Nephron progenitor cell (in vitro differentiated cells): ENCODE measurements at places on chromosomes 16 and 17.

DNA sequence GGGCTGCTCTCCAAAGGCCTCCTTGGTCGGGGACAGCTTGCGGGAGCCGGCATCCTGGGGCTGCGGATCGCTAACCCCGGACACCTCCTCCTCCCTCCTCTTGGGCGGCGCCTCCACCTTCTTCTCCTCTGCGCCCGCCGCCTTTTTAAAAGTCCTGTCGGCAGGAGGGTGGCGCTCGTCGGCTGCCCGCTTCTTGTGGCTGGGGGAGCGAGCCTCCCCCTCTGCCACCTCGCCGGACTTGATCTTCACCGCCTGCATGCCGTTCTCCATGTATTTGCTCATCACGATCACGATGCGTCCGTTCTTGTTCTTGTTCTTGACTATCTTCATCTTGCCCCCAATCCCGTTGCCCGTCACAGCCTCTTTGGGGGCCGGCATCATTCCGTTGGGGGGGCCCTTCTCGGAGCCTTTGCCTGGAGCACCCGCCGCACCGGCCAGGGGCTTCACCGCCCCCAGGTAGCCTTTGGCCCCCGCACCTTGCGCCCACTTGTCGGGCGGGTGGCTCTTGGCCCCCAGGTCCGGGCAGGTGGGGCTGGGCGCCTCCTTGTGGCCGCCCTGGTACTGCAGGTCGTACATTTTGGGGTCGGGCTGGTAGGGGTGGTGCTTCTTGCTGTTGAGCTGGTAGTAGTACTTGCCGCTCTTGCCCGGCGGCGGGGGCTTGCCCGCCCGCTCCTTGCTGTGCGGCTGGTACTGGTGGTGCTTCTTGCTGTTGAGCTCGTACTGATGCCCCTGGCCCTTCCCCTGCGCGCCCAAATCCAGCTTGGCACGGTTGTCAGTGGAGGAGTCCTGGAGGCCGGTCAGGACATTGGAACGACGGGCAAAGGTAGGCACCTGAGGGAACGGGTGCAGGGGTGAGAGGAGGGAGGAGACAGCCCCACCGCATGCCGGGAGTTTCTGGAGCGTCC is 4.4 kb downstream of the CBX4 start:
- peak; percentile 76 for DNase-seq

- no peak for DNase-seq
Measured at GRCh38 chr16:647173-647902, 1.8 kb upstream of the WDR90 start.

GRCh38 chr16:20744922-20745440 is 3.4 kb upstream of the THUMPD1 start:
- DNase-seq: no peak

GRCh38 chr17:43956222-43956621 is 2.5 kb upstream of the PYY start:
- DNase-seq: no peak

- DNase-seq: no peak
Measured at GRCh38 chr17:16940116-16940881, 31.6 kb downstream of the TNFRSF13B start.

DNA sequence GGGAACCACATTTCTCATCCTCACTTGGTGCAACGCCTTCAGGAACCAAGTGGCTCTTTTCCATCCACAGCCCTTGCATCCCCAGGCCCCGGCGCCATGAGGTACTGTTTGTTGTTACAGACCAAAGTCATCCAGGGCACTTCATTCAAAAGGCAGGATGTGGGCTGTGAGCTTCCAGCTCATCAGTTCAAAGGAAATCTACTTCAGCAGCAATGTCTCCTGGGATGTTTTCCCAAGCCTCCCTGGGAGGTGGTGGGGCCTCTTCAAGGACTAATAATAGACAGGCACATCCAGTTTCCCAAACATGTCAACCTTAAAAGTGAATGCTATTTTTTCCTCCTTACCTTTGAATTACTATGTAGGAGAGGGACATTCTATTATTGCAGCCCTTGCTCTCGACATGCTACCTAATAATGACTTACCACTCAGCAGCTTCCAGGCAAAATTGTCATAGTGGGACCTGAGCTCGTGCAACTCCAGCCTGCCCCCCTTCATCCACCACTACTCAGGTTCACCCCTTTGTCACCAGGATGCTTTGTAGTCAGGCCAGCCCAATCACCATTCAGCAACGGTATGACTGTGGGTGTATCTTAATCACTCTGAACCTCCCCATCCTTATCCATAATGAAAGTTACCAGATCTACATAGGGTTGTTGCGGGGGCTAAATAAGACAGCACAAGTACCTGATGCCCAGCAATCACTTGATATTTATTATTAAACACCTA is 1.7 kb upstream of the PRKCB start:
- DNase-seq: no peak

- no peak for DNase-seq
Measured at GRCh38 chr16:12050361-12050760, 73.8 kb downstream of the SNX29 start.

DNA sequence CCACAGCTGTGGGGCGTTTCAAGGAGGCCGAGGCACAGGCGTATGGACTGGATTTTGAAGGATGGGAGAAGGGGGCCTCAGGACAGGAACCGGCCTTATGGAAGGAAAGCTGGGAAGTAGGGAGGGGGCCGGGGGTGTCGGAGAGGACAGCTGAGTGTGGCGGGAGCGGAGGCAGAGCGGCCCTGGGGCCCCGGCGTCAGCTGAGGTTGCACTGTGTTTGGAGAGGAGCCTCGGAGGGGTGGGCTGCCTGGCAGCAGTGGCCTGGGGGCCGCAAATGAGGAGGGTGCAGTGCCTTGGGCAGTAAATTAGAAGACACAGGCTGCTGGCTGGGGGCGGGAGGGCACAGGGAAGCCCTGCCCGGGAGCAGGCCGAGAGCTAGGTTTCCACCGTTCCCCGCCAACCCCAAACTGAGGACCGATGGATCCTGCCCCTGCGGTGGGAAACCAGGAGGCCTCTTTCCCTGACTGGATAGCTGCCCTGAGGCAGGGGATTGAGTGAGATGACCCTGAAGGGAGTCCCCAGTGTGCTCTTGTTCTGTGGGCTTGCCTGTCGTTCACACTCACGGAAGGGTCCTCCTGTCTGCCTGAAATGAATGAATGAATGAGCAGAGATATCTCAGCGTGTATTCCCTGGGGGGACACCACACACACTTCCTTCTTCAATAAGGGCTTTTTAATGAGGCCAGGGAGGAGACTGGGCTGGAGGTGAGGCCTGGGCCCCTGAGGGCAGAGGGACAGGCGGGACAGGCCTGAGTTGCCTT is 18.4 kb downstream of the FOXJ1 start:
- DNase-seq: no peak

GRCh38 chr17:55962951-55963401 is 190.3 kb upstream of the ANKFN1 start:
- DNase-seq: no peak

- no peak for DNase-seq
Measured at GRCh38 chr17:78294776-78295175, 63.3 kb downstream of the TMEM235 start.

- no peak for DNase-seq
Measured at GRCh38 chr16:88883117-88883895, 16.8 kb upstream of the PABPN1L start.
